ENCODE measurements at places on chromosomes 4 and X.

- no peak for DNase-seq
Measured at GRCh38 chr4:31041385-31041784, 321.2 kb downstream of the PCDH7 start.

DNA sequence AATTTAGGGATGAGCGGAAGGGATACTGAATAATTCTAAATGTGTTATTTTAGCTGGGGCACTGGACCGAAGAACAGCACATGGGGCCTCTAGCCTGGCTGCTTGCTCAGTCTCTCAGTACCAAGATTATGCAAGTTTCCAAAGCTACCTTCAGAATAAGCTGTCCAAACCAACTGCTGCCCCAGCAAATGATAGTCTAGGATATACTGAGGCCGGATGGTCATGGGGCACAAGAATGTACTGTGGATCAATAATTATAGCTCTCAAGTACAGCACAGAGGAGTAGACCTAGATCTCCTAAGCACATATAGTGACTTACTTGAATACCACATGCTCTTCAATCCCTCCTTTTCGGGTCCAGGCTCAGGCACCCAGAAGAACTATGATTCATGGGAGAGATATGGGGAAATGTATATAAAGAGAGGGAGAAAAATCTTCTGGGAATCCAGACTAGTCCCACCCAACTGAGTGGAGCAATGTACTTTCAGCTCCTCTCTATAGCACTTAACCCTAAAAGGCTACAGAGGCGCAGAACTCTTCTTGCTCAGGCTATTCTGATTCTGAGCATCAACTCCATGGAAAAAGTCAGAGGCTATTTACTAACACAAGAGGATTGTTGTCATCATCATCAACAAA, 160.3 kb upstream of the GPC4 start:
- DNase-seq, result no peak

- DNase-seq, result no peak
Measured at GRCh38 chrX:68183612-68184214, 249.6 kb downstream of the OPHN1 start.

DNA sequence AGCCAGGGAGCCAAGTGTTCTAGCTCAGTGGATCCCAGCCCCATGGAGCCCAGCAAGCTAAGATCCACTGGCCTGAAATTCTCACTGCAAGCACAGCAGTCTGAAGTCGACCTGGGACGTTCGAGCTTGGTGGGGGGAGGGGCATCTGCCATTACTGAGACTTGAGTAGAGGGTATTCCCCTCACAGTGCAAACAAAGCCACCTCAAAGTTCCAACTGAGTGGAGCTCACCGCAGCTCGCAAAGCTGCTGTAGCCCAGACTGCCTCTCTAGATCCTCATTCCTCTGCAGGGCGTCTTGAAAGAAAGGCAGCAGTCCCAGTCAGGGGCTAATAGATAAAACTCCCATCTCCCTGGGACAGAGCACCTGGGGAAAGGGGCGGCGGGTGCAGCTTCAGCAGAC, 226.3 kb downstream of the ZIC3 start:
- DNase-seq, result no peak

GRCh38 chr4:110550260-110550659, 72.6 kb downstream of the PITX2 start:
- no peak for DNase-seq

- DNase-seq, result no peak
Measured at GRCh38 chrX:10582945-10583344, 37.4 kb downstream of the MID1 start.
